ENCODE measurements at places on chromosomes 5 and 9.

DNA sequence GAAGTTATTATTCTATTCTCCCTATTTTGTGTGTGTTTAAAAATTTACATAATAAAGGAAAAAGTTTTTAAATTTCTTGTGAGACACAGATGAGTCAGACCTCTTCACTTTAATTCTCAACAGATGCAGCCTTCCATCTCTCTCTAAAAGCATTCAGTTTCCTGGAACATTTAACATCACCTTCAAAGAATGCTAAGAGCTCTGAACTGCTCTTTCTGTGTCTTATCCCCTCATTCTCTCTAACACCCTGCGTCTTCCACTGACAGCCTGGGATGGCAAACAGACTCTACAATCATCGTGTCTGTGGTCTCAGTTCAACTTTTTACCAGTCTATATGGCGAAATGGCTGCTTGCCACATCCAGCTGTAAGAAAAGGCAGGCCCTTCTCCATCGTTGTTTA, 173.0 kb downstream of the HINT1 start:
- no peak for DNase-seq

DNA sequence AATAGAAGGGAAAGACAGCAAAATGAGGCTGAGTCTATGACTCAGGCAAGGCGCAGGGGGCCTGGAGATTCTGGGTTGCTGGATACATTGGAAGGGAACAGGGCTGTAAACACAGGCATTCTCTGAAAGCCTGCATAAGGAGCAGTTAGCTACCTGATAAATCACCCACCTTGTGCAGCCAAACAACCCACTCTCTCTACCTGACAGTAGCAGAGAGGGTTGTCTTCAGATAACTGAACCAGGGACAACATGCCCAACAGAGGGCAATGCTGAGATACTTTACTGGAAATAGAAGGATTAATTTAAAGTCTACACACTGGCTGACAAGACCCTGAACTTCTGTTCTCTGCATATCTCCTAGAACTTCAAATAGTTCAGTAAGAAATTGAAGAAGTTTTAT, 161.6 kb downstream of the KCTD16 start:
- DNase-seq: no peak

GRCh38 chr9:38066914-38067858, 1.8 kb downstream of the SHB start:
- DNase-seq: no peak

DNA sequence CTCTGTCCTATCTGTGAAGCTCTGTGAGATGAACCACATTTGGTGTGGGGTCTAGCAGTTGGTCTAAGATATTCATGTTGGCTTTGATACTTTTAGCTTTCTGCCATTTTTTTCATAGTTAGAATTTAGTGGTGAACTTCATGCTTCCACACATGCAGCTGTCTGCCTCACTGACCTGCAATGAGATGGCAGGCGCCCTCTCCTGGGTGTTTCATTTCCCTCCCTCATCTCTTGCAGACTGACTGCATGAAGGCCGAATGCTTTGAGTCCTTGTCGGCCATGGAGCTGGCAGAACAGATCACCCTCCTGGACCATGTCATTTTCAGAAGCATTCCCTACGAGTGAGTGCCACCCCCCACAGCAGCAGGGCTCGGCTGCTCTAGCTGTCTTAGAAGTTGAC, 26.1 kb upstream of the CKMT2 start:
- no peak for DNase-seq

DNA sequence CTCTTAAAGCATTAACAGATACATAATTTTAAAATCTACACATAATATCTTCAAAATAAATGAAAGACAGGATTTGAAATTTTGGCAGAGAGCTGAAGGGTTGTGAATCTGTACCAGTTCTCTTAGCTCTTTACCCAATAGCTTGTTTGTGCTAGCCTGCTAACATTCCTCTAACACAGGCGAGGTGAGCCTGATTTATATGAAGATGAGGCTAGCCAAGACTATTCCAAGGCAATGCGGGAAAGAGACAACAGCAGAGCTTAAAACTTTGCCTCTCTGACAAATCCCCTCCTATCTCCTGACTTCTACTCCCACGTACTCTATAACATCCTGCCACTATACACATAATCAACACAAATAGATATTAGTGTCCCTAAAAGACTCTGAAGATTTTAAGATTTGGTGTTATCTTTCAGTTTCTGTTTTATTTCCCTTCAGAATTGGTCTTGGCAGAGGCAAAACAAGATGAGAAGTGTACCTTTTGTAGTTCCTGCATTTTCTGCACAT, 745.6 kb upstream of the ZNF608 start:
- no peak for DNase-seq

DNA sequence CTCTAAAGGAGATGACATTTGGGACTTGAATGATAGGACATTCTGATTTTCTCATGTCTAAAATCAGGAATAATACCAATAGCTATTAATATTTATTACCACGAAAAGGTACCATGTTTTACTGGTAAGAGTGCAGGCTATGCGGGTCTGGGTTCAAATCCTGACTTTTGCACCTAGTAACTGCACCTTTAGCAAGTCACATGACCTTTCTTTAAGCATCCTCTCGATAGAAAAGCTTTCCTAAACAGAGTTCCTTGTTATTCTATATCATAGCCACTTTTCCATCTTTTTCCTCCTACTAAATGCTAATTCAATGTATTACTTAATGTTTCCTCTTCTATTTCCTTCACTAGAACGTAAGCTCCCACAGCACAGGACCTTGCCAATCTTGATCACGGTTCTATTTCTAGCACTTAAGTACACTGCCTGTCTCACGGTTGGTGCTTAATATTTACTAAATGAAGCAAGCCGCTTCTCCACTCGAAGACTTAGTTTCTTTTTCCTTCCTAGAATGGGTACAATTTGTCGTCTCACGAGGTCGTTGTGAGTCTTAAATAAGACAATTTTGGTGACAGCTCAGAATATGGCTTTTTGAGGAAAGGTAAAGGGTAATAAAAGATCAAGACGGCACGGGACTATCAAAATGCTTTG, 816 bp downstream of the RBM18 start:
- no peak for DNase-seq

GRCh38 chr9:133332381-133332730, 3.6 kb downstream of the SURF6 start:
- DNase-seq: no peak

DNA sequence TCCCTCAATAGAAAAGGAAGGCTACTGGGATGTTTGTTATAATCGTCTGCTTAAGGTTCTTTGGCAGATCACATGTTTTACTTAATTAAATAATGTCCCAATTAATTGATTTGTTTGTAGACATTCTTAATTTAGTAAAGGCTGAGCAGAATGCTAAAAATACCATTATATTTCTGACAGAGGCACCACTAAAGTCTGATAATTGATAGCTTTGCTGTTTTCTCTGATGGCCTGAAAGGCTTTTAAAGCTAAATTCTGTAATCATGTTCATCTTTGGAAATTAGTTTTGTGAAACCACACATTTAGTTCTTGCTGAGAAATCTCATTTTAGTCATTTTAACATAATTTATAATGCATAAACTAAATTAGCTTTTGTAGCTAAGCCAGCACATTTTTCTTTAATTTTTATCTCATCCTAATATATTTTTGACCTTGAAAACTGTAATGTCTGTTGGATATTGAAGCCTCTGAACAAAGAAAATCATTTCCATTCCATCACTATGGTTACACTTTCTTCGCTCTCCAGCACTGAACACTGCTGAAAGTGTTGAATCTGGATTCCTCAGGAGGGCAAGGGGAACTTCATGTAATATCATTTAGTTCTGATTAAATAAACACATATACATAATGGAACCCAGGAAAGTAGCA, 329.4 kb downstream of the ELAVL2 start:
- no peak for DNase-seq

DNA sequence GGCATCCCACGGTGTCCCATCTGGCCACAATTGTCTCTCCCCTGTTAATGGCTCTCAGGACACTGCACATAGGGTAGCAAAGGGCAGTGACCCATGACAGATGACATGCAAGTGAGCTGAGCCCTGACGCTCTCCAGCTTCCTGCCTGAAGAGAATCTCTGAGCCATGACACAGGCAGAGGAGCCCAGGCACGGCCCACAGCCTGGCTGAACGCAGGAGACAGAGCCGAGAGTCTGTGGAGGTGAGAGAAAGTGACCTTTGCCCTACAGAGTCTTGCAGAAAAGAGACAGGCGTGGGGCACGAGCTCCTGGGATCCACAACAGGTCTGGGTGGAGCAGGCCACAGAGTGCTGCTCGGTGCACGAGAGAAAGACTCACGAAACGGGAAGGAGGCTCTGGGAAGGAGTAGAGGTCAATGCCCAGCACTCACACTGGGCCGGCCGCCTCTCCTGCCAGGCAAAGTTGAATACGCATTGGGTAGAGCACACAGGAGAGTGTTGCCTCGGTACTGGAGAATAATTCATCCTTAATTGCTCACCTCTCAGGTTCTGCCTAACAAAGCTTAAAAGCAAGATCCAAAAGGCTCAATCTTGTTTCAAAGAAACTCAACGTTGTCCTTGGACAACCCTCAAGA, 90.3 kb downstream of the MRPL36 start:
- no peak for DNase-seq

- DNase-seq: no peak
Measured at GRCh38 chr9:136628268-136628667, 34.4 kb upstream of the EGFL7 start.

- DNase-seq: no peak
Measured at GRCh38 chr9:128718047-128718446, 5.9 kb downstream of the ZDHHC12 start.

GRCh38 chr5:74957906-74958305, 91.7 kb upstream of the FAM169A start:
- DNase-seq: no peak

- DNase-seq: no peak
Measured at GRCh38 chr9:17330097-17330496, 195.3 kb downstream of the CNTLN start.

GRCh38 chr9:79623799-79624721, 52.3 kb downstream of the TLE4 start:
- DNase-seq: peak; percentile 13

DNA sequence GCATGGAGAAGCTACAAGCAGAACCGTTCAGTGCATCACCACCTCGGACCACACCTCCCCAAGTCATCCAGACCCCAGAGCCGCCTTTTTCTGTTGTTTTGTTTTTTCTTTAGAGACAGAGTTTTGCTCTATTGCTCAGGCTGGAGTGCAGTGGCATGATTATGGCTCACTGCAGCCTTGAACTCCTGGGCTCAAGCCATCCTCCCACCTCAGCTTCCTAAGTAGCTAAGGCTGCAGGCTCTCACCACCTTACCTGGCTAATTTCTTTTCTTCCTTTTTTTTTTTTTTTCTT, 13.5 kb upstream of the SFXN1 start:
- DNase-seq: no peak

DNA sequence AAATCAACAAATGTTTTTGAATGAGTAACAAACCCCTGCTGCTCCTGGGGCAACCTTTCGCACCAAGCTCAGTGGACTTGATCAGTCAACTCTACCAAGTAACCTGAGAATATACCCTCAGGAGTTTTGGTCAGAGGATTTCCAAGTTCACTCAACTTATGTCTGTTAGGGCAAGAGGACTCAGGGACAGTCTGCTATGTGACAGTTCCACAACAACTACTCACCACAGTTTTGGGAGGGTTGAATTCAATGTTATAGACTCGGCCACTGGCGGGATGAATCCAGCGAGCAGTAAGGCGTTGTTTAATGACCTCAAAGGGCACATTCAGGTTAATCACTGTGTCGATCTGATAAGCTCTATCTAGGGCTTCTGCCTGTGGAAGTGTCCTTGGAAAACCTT, 22.1 kb downstream of the AK3 start:
- no peak for DNase-seq

GRCh38 chr5:171580502-171581265, 161.2 kb downstream of the FGF18 start:
- DNase-seq: no peak

- DNase-seq: peak; percentile 56
Measured at GRCh38 chr5:146533260-146533857, 17.4 kb upstream of the GPR151 start.

GRCh38 chr5:173123416-173123815, 20.9 kb upstream of the BNIP1 start:
- DNase-seq: no peak

- no peak for DNase-seq
Measured at GRCh38 chr9:109315480-109316206, 5.2 kb downstream of the EPB41L4B start.

DNA sequence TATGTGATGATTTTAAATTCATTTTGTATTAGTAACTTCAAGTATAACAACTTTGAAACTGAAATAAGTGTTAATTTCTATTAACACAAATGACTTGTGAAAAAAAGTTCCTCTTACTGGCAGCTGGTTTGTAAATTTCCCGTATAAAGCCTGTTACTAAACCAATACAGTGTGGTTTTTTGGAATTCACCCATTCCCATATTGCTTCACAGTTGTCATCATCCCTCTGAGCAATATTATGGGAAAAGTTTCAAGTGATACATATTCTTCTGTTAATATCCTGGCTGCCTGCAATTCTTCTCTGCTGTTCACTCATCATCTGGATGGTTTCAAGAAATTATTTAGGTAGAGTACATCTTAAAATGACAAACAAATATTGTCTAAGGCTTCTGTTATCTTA, 1185.1 kb upstream of the C9orf72 start:
- DNase-seq: no peak

- no peak for DNase-seq
Measured at GRCh38 chr5:73298772-73299630, 126.0 kb downstream of the TMEM174 start.

DNA sequence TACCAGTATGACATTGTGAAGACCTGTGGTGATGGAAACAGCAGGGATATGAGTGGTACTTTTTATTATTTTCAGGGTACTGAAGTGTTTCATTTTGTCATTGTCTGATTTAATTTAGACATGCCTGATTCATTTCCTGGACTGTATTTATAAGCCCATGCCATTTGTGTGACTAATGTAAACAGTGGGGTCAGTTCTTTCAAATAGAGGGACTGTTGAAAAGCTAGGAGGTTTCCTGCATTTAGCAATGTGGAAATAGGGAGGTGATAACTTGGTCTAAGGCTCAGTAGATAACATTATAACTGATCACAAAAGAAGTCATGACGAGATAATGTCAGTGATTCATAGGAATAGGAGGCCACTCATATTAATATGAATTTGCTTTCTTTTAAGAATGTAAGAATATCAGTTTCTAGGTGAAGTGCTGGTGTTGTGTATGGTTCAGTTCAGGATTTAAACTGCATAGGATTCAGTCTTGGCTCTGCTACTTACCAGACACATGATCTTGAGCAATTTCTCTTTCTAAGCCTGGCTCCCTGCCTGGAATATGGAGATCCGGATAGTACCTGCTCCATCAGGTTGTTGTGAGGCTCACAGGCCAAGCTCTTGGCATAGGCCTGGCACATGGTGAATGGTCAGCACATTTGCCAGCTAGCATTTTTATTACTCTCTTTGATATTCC, 7.5 kb downstream of the RASGRF2 start:
- no peak for DNase-seq

GRCh38 chr9:129405827-129406213, 215.1 kb downstream of the C9orf50 start:
- DNase-seq: no peak
